ENCODE measurements at places on chromosomes 2 and 18. TPM values are rescaled to one million over a fixed set of nuclear protein-coding genes. Genes with fewer than 3 reads are reported as not detected.

RGPD4 gene
- total RNA-seq: 0.18 TPM

KYNU gene
- 0.21 TPM for total RNA-seq

ACADL gene
- total RNA-seq: not detected

HOXD11 gene
- total RNA-seq: not detected

SUMO1 gene
- total RNA-seq: 89.8 TPM

G6PC2 gene
- not detected for total RNA-seq

ACVR1 gene
- total RNA-seq: 66.6 TPM

SLC4A3 gene
- total RNA-seq: 11.6 TPM

CABYR gene
- total RNA-seq: 3.9 TPM

DNA sequence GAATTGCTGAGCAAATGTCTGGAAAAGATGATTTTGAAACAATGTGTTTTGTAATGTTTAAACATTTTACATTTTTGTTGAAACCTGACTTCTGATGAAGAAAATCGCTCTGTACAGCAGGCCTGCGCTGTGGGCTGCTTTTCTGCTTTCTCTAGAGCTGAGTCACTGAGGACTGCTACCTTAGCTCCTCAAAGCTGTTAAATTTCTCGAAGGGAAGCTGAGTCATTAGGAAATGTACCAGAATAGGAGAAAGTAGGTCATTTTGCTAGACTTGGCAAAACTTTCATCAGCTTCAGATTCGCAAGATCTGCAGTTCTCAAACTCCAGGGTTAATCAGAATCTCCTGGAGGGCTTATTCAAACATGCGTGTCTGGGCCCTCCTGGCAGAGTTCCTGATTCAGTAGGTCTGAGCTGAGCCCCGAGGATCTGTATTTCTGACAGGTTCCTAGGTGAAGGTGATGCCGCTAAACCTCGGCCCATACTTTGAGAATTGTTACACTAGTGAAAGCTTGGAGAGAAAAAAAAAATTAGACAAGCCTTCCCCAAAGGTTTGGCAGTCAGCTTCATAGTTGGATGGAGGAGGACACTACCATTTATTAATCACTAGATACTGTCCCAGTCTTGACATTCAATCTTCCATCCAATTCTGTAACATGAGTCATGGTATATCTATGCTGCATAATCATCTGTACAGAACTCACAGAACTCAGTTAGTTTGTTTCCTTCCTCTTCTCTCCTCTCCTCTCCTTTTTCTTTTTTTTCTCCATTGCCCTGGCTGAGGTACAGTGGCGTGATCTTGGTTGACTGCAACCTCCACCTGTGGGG, 297.6 kb downstream of the PARD3B start:
- H3K36me3 ChIP-seq: no peaks in the 10 kb centered on the region
- H3K4me3 ChIP-seq: peak overlapping the region; percentile 26
- H3K27me3 ChIP-seq: no peaks in the 10 kb centered on the region
- peaks cover 24% of the 10 kb centered on the region for H3K4me1 ChIP-seq

DNA sequence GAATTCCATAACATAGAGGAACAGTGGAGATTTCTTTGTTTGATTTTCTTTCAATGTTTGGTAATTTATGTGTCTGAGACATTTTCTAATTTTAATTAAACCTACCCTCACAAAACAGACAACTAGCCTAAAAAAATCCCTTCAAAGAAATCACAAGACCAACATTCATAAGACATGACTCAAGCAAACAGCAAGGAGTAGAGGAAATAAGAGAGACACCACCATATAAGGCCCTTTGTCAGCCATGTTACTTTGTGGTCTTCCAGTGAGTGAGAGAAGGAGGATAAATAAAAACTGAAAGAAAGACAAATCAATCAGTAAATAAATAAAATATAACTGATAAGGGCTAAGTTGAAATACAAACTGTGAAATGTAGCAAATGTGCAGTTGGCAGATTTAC, 830.8 kb upstream of the SLC39A10 start:
- H3K27ac ChIP-seq: no peak overlapping the region
- H3K4me3 ChIP-seq: no peak overlapping the region
- H3K27me3 ChIP-seq: no peaks in the 10 kb centered on the region

GRCh38 chr2:187586011-187586641, 31.9 kb upstream of the TFPI start:
- no peak overlapping the region for H3K4me3 ChIP-seq
- no peaks in the 10 kb centered on the region for H3K27me3 ChIP-seq
- DNase-seq: no peak
- peaks cover 19% of the 10 kb centered on the region for H3K4me1 ChIP-seq

- H3K27ac ChIP-seq: no peak overlapping the region
- no peak overlapping the region for H3K4me3 ChIP-seq
- no peaks in the 10 kb centered on the region for H3K36me3 ChIP-seq
- H3K27me3 ChIP-seq: peaks cover 14% of the 10 kb centered on the region
These were observed 126.1 kb downstream of the CLIP4 start for GRCh38 chr2:29241341-29241740.

DNA sequence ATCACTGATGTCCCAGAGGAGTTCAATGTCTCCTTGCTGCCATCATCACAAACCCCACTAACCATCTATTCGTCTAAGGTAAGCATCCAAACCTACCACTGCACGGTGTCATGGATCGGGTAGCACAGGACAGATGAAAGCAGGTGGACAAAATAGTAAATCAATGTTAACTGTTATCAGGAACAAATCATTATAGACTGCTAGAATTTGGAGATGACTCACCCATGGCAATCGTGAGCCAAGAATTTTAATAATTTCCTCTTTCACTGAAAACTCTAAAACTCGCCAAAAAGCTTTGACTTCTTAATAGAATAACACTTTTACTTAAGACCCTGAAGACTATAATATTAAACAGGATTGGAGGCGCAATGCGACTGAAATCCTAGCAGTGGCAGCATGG, 33.7 kb upstream of the BZW1 start:
- no peak overlapping the region for H3K27ac ChIP-seq
- no peaks in the 10 kb centered on the region for H3K36me3 ChIP-seq
- no peaks in the 10 kb centered on the region for H3K27me3 ChIP-seq
- H3K4me3 ChIP-seq: no peak overlapping the region

DNA sequence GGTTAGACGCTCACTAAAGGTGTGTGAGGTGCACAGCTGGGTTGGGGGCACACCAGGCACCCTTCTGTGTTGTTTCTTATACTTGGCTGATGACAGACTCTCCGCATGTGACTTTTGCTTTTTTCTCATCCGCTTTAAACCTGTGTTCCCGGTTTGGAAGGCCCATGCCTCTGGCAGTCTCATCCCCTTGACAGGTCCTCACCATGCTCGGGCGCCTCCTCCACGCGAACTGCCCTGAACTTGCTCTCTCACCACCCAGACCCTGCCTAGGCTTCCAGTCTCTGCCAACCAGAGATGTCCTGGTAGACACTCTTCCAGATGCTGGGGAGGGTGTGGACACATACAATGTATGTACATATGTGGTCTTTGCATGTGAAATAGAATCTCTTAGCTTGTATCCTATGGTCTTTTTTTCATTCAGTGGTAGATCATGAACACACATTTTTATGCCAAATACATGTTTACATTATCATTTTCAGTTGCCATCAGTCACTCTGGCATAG, 79.8 kb downstream of the LIMS1 start:
- H3K27ac ChIP-seq: peak overlapping the region; percentile 55
- no peaks in the 10 kb centered on the region for H3K36me3 ChIP-seq
- no peak for DNase-seq

- H3K4me1 ChIP-seq: no peaks in the 10 kb centered on the region
- peaks cover 68% of the 10 kb centered on the region for H3K27me3 ChIP-seq
- no peak overlapping the region for H3K4me3 ChIP-seq
These were observed 3.1 kb downstream of the ARHGAP15 start for GRCh38 chr2:143132355-143132754.

- peaks cover 7% of the 10 kb centered on the region for H3K27me3 ChIP-seq
- H3K27ac ChIP-seq: no peak overlapping the region
- no peaks in the 10 kb centered on the region for H3K4me1 ChIP-seq
- DNase-seq: peak; percentile 57
- peaks cover 4% of the 10 kb centered on the region for H3K36me3 ChIP-seq
- no peak overlapping the region for H3K4me3 ChIP-seq
These were observed 27.1 kb downstream of the MTERF4 start for GRCh38 chr2:241074901-241075540.

DNA sequence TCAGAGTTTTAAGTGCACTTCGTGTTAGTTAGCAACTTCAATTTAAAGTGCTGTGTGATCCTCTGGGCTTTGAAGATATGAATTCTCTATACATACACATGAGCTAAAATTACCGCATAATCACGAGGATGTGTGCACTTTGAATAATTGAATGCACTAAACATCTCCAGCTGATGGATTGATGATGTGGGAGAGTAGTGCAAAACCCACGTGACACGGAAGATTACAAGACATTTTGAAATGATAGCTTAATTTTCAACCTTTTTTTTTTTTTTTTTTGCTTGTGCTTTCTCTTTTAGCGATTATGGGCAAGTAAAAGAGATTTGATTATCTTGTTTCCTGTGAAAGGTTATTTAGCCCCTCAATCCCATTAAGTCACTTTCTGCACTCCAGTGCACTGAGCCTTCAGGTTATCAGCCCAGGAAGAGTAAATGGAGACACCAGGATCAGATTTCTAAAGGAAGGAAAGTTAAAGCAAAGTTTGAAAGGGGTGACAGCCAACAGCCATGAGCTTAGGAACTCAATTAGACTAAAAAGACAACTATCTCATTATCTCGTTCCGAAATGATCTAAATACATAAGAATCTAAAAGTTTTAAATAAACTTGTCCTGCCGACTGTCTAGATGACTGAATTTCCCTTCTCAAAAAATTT, 81.6 kb downstream of the CDK15 start:
- H3K27ac ChIP-seq: no peak overlapping the region
- no peaks in the 10 kb centered on the region for H3K36me3 ChIP-seq
- DNase-seq: no peak
- H3K4me3 ChIP-seq: peak overlapping the region; percentile 71

GRCh38 chr2:236749346-236749745, 179.7 kb downstream of the ACKR3 start:
- H3K36me3 ChIP-seq: no peaks in the 10 kb centered on the region
- no peaks in the 10 kb centered on the region for H3K27me3 ChIP-seq
- peaks cover 76% of the 10 kb centered on the region for H3K4me1 ChIP-seq
- no peak overlapping the region for H3K4me3 ChIP-seq

GRCh38 chr2:49004036-49004626, 150.2 kb downstream of the FSHR start:
- no peaks in the 10 kb centered on the region for H3K36me3 ChIP-seq
- no peaks in the 10 kb centered on the region for H3K27me3 ChIP-seq
- no peak overlapping the region for H3K27ac ChIP-seq

- no peak overlapping the region for H3K27ac ChIP-seq
- H3K27me3 ChIP-seq: peaks cover 27% of the 10 kb centered on the region
- DNase-seq: no peak
- H3K4me3 ChIP-seq: no peak overlapping the region
- H3K4me1 ChIP-seq: peaks cover 10% of the 10 kb centered on the region
These were observed 312.4 kb downstream of the MTX2 start for GRCh38 chr2:176581557-176582165.

- no peaks in the 10 kb centered on the region for H3K36me3 ChIP-seq
- no peak for DNase-seq
- H3K4me3 ChIP-seq: no peak overlapping the region
- no peak overlapping the region for H3K27ac ChIP-seq
- H3K27me3 ChIP-seq: peaks cover 3% of the 10 kb centered on the region
These were observed 225.5 kb downstream of the TGIF1 start for GRCh38 chr18:3675446-3675845.

- H3K27ac ChIP-seq: peak overlapping the region; percentile 99
- DNase-seq: no peak
- H3K27me3 ChIP-seq: peaks cover 7% of the 10 kb centered on the region
These were observed 928 bp downstream of the NAGK start for GRCh38 chr2:71069376-71069775.

GRCh38 chr2:97759727-97760407, 46.5 kb downstream of the ZAP70 start:
- no peak overlapping the region for H3K27ac ChIP-seq
- H3K4me3 ChIP-seq: no peak overlapping the region
- H3K4me1 ChIP-seq: peaks cover 9% of the 10 kb centered on the region
- DNase-seq: no peak
- H3K27me3 ChIP-seq: no peaks in the 10 kb centered on the region
- peaks cover 48% of the 10 kb centered on the region for H3K36me3 ChIP-seq

GRCh38 chr2:129439406-129440302, 539.8 kb upstream of the RAB6C start:
- H3K27me3 ChIP-seq: peaks cover under 1% of the 10 kb centered on the region
- H3K4me1 ChIP-seq: no peaks in the 10 kb centered on the region
- H3K27ac ChIP-seq: no peak overlapping the region
- no peak for DNase-seq

GRCh38 chr2:75079575-75079974, 119.7 kb downstream of the TACR1 start:
- DNase-seq: no peak
- H3K4me1 ChIP-seq: no peaks in the 10 kb centered on the region
- no peak overlapping the region for H3K4me3 ChIP-seq
- no peak overlapping the region for H3K27ac ChIP-seq
- no peaks in the 10 kb centered on the region for H3K36me3 ChIP-seq
- peaks cover under 1% of the 10 kb centered on the region for H3K27me3 ChIP-seq

Measured in osteocyte (in vitro differentiated cells).